ENCODE measurements at places on chromosomes 4 and X.

DNA sequence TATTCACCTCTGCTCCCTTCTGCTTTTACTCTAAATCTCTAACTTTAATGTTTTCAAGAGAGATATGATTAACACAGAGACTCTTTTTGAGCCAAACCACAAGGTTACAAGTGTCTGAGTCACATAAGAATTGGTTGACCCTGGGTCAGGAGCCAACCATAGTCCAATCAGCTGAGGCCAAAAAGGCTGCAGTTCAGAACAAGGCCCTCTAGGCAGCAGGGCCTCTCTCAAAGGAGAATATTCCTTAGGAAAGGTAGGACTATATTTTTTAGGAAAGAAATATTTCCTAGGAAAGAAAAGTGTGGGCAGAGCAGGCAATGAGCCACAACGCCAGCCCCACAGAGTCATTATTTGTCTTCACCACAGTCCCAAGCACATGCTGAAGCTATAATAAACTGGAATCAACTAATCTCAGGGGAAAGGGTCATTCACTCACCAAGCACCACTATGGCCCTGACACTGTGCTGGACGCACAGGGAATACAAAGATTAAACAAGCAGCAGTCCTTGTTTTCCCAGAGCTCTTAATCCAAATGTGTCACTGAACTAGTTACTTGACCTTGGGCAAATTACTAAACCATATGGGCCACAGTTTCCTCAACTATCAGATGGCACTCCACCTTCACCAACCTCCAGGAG lies 2.2 kb downstream of the ATP8A1 start:
- DNase-seq = no peak

- no peak for DNase-seq
Observed at GRCh38 chr4:35639929-35640328, 604.4 kb downstream of the ARAP2 start.

DNA sequence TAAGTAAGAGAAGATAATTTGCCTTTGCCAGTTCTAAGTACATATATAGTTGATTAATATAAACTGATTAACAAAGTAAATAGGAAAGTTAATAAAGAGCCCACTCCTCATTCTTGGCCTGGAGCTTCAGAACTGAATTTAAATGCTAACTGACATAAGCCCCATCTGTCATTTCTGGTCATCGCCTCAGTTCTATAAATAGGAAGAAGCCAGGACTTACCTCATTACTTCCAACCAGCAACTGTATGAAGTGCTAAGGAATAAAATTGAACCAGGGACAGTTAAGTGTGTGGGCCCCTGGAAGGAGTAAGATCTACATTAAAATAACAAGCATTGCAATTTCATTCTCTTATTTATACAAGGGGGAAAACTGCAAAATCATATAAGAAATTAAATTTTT lies 52.0 kb upstream of the PDLIM5 start:
- DNase-seq = no peak

- no peak for DNase-seq
Observed at GRCh38 chr4:61246034-61246433, 45.9 kb downstream of the ADGRL3 start.
